Lung microvascular endothelial cell (primary cell): ENCODE measurements at places on chromosomes 6 and 20. TPM values are rescaled to one million over a fixed set of nuclear protein-coding genes. Genes with fewer than 3 reads are reported as not detected.
A peak's percentile ranks its signal among the peaks of the same experiment; 100 is the strongest.

GRCh38 chr6:117603821-117604220 is 1.5 kb upstream of the GOPC start:
- DNase-seq = no peak

- DNase-seq = no peak
Measured at GRCh38 chr6:105884011-105884410, 202.1 kb upstream of the PRDM1 start.

The SGK2 gene
- not detected in 2 replicates for total RNA-seq

GRCh38 chr6:142631517-142632385 is 313.2 kb downstream of the HIVEP2 start:
- DNase-seq = no peak

DNA sequence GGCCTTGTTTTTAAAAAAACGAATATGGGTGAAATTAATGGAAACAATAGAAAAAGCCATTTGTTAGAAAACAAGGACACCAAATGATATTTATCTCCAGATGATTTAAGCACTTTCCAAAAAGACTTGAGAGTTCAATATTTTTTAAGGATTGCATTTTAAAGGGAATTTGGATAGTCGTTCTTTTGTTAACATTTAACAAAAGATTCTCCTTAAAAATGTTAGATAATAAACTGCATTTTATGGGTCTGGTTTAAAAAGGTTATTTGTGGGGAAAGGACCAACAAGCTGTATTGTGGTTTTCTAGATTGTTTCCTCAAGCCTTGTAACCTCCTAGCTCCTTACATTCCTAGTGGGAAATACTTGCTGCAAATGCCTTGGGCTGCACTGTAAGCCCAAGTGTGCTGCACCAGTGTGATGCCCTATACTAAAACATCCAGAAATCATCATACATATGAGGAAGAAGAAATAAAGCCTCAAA is 1.5 kb upstream of the PHIP start:
- DNase-seq = no peak

DNA sequence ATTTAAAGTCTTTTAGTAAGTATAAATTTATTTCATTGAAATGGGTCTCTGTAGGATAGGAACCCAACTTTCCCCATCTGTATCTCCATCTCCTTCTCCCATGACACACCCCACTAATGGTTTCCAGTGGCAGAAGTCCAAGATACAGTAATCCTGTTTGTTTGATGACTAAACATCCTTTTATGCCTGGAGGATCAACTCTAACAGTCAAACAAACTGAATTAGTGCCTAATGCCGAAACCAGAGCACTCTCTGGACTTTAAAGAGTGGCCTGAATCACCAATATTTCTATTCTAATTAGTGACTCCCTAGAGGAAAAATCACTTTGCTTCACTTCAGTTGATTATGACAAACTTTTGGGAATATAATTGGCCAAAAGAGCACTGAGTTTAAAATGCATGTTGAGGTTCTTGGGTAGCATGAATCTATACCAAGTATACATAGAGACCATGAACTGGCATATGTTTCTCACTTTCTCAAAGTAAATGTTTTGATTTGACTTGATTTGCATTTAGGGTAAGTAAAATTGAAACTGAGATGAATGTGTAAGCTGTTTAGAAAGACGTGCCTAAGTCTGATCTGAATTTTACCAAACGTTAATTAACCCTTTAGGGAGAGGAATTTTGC is 776.4 kb upstream of the NRSN1 start:
- DNase-seq = no peak

The GPLD1 gene
- under 0.01 and 0.20 TPM in 2 replicates for total RNA-seq

The PDE10A gene
- total RNA-seq = 4.6 and 6.3 TPM in 2 replicates

DNA sequence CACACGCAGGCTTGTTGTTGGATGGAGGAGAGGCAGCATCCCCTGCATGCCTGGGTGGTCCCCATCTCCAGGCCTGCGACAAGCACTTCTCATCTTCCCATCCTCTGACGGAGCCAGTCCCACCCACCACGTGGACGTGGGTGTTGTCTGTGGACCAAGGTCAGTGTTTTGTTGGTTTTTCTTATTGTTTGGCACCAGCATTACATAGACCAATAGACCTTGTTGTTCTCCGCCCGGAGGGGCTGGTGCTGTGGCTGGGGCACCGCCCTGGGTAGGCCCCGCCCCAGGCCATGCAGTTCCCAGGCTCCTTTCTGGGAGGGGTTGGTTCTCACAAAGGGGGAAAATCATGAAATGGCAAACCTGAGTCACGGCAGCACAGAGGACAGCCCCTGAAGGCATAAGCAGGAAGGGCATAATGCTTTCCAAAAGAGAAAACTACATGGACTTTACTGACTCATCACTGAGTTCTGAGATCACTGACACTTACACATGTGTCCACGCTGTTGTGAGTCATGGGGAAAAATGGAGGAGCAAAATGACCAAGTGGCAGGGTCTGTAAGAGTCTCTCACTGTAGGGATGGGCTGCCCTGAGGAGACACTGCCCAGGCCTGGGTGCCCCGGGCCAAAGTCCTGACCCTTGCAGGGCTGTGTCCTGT is 90.8 kb downstream of the THBS2 start:
- no peak for DNase-seq

The C6orf89 gene
- 14.8 and 21.2 TPM in 2 replicates for total RNA-seq

DNA sequence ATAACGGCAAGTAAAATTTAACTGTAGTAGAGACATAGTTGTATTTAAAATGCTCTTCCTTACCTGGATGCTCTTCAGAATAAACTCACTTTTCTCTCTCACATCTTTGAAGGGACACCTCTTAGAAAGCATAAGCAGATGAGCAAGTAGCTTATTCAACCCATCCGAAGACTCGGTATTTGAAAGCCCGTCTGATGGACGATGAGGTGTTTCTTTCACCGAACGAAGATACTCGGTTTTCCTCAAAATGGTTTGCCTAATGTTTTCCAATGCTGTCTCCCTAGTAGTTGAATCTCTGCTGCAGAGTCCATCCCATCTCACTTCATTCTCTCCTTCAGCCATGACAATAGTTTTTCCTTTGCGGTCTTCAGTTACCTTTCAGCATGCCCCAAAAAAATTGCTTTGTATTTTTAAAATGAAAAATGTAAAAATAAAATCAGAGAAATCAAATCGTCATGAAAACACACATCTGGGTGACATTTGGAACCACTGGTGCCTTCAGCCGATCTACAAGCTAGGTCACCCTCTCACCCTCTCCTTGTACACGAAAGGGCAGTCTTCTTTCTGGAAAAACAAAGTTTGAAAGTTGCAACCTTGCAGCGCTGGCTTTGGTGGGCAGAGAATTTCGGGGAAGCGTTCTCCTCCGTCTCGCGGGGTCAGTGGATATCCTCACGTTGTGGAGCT is 772 bp downstream of the SESN1 start:
- peak; percentile 10 for DNase-seq

DNA sequence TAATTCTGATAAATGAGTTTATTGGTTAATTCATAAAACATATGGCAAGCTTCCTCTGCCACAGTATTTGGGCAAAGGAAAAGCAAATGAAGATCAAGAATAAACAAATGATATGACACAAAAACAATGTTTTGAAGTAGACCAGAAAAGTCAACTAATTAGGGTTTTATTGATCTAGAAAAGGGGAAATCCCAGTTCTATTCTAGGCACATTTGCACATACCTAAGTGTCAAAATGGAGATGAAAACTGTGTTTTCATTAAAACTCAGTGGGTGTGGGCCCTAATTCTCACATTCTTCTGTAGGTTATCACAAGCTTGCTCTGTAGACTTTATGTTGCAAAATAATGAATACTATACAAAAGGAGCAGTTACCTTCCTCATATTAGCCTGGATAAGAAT is 69.0 kb upstream of the TENT5A start:
- DNase-seq = no peak

DNA sequence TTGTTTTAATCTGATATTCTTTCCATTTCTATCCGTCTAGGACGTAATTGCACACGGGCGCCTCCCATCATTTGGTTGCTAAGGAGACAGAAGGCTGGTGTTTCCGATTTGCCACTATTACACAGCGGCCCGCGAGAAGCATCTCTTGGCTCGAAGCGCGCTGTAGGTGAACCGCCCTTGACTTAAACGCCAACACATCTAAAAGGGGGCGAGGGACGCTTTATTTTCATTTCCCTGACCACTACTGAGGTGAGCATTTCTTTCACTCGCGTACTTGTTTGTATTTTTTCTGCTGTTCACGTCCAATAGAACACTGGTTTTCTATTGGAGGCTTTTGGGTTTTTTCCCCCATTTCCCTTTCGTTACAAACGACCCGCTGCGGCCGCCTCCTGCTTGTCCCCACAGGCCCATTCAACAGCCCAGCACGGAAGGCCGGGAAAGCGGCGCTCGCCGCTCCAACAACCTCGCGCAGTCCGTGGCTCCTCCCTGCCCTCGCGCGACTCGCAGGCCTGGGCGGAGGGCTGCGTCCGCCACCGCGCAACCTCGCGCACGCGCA is 505 bp upstream of the WRNIP1 start:
- DNase-seq = peak; percentile 81

DNA sequence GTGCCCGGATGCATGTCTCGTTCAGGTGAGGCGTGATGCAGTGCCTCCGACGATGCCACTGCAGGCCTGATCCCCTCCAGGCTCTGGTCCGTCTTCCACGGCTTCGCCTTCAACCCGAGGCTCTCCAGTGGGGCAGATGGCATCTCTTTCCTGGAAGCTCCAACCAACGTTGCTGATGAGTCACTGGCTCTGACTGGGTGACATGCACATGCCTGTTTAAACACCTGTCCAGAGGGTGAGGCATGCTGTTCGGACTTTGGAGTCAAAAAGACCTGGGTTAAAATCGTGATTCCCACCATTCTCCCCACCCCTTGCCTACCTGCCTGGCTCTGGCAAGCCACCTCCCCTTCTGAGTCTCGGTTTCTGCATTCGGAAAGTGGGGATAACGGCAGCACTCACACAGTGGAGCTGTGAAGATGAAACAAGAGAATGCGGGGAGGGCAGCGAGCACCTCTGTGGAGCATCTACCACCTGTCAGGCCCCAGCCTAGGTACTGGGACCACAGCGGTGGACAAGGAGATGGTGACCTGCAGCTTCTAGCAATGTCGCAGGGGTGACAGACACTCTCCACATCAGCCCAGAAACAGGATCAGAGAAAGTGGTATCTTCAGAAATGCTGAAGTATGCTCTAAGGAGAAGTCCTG is 8.5 kb upstream of the EDN3 start:
- DNase-seq = no peak

The CSNK2B gene
- total RNA-seq = 64.1 and 67.6 TPM in 2 replicates

The CCDC170 gene
- under 0.01 TPM in 1 of 2 replicates, not detected in the other for total RNA-seq

- no peak for DNase-seq
Measured at GRCh38 chr20:14817101-14817500, 479.7 kb upstream of the FLRT3 start.

DNA sequence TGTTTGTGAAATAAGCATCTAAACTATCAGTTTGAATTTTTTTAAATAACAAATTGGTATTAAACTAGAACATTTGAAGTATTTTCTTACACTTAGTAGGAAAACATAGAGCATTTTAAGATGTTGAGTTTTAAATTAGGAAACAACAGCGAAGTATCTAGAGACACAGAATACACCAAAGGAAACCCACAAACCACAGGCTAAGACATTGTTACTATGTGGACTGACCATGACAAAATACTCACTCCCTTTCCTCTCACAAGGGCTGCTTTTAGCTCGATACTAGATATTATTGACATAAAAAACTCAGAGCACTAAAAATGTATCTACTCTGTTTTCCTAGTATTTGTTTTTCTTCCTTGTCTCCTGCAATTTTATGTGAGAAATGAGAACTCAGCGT is 266.0 kb upstream of the CITED2 start:
- DNase-seq = no peak

DNA sequence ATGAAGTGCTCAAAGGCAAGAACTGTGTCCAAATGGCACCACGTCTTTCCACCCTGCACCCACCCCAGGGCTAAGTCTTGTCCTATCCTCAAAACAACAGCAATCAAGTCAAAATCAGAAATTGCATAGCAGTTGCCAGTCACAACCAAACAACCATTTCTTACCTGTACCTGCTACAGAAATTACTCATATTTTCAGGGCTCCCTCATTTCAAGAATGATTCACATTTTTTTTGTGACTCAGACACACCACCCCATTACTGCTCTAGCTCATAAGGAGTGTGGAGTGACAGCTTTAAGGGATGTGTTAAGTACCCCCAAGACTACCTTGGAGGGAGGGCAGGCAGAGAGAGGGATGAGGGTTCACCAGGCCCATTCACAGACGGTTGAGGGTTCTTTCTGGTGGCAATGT is 111.7 kb downstream of the TRERF1 start:
- DNase-seq = no peak

GRCh38 chr20:13862245-13862644 is 77.4 kb downstream of the NDUFAF5 start:
- no peak for DNase-seq

The ADAM33 gene
- under 0.01 TPM in 1 of 2 replicates, not detected in the other for total RNA-seq

DNA sequence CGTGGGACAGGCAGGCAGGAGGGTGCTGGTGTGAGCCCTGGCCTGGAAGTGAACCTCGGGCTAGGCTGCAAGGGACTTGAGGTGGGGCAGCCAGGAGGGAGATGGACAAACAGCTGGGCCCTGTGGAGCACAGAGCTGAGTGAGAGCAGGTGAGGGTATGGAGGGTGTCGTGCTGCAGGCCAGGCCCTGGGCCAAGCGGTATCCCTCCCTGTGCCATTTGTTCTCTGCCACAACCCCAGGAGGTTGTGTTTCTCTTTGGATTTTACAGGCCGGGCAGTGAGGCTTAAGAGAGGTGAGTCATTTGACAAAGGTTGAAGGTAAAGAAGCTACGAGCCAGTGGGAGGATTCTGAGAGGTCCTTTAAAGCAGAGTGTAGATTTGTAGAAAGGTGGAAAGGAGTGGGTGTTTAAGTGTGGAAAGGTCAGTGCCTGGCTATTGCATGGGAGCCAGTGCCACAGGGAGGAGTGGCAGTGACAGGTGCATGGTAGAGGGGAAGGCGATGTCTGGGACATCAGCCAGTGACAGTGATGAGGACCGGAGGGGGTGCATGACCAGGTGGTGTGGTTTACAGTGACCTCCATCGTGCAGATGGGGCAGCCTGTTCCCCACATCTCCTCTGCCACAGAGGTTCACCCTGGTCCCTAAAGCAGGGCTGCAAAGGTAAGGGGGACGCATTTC is 39.8 kb downstream of the GMPR start:
- no peak for DNase-seq

DNA sequence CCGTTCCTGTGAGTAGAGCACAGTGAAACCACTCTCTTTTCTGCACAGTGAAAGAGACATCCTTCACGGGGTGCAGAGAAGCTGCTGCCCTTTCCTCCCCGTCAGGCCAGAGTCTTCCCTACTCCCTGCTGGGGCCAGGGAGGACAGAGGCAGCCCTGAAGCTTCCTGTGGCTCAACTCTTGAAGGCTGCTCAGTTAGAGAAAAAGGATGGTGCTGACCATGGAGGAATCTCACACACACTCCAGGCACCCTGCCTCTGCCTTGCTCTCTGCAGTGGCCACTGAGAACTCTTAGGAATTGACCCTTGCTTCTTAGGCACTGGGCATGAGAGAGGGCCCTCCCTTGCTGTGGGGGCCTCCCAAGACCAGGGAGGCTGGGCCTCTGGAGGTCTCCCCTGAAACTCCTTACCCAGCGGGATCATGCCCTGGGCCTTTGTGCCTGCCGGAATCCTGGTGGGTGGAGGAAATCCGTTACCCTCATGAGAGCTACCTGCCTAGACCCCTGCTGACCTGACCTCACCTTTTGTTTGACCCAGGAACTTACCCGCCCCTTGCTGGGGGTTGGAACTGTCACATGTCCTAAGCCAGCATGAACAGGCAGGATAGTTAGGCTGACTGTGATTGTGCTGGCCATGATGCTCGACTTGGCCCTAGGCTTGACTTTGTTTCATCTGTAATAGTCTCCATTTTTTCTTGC is 65.0 kb upstream of the CD93 start:
- no peak for DNase-seq
